DMS 273 treated with DMSO at 0.1 percent for 48 hours (cell line): ENCODE measurements at places on chromosomes 6 and 20.

DNA sequence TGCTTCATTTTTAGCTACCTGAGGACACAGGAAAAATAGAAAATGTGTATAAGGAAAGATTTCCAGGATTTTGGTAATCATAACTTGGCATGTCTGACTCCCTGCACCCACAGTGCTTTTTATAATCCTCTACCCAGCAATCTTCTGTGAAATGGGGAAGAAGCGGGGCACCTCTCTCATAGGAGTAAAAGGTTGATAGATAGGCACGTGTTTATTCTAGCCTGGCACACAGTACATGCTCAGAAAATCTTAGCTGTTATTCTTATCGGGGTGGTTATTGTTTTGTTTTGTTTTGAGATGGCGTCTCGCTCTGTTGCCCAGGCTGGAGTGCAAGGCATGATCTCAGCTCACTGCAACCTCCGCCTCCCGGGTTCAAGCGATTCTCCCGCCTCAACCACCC lies 87.7 kb upstream of the SALL4 start:
- no peak for DNase-seq

DNA sequence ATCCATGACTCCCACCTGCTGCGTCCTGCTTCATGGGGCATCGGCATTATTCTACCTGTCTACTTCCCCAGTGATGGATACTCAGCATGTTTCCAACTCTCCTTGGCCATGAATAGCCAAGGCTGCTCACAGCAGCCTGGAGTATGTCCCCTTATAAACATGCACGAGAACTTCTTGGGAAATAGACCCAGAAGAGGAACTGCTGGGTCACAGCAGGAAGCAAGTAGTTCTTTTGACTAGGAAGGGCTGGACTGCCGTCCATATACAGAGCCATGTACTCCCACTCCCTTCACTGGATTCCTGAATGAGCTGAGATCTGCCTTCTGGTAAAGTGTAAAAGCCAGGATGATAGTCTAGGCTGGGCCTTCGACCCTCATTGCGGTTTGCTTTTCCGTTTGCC lies 106.3 kb upstream of the KCNK16 start:
- DNase-seq = no peak

- no peak for DNase-seq
These were observed 157.4 kb downstream of the HACE1 start for GRCh38 chr6:104702126-104702841.

- DNase-seq = no peak
These were observed 1.0 kb upstream of the STMND1 start for GRCh38 chr6:17100806-17101205.

DNA sequence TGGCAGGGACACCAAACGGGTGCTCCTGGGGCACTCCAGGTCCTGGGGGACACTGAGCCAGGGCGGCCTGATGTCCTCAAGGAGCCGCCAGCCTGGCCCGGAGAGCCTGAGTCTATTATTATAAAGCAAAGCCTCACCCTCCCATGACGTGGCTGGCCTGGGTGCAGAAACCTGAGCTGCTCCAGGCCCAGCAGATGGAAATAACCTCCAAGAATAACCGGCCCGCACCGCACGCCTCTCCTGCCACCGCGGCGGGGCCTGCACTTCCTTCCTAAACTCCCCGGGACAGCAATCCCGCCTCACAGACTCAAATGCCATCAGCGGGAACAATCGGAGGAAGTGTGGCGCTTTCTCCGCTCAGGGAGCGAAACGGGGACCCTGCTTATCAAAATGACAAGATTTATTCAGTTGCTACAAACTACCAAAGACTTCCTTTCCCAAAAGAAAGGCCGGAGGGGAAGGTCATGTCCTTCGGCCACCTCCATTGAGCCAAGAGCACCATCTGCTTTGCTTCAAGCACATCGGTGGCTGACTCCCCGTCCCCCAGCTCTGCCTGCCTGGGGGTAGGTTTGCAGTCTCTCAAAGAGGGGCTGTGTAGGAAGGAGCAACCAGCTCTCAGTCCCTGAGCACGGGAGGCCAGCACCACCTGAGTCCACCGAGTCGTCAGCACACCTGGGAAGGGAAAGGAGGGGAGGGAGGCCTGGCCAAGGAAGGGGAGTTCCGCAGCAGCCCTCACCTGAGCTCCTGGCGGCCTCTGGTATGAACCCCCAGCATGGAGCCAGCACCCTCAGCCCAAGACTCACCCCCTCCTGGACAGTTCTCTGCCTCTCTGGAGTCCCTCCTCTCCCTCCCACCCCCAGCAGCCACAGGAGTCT lies 78.6 kb upstream of the QKI start:
- DNase-seq = no peak

- DNase-seq = no peak
These were observed 62.4 kb downstream of the AGPAT4 start for GRCh38 chr6:161211380-161212035.

DNA sequence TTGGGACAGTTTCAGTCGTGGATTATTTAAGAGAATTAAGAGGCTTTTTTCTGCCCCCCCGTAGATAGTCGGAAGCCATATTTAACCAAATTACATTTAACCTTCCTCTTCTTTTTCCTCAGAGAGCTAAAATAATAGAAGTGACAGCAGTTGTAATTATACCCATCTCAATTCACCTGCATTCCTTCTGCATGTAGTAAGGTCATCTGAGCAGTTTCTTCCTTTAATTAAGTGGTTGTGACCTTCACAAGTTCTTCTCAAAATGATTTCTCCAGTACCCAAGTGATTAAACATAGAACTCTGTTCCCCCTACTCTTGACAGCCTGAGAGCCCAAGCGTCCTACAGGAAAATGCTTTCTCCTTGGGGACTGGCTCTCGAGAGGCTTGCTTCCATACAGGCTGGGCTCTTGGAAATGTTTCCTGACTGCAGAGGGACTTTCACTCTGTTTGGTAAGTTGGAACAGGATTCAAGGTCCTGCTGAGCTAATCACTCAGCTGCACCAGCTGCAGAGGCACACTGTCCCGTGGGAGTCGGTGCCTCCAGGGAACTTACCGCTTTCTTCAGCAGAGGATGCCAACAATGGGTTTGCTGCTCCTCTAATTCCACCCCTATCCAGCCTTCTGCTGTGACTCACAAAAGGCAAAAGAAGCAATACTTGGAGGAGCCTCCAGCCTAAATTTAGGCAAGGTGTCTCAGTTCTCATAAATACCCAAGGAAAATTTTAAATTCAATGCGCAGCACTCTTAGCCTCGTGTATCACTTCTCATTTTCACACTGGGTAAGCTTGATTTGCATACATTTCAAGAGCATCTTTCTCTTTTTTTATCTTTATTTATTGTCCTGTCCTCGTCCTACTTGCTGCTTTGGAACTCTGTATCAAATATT lies 414.9 kb downstream of the KIF16B start:
- DNase-seq = no peak
